EL (cell line): ENCODE measurements at places on chromosomes 7 and 10.

DNA sequence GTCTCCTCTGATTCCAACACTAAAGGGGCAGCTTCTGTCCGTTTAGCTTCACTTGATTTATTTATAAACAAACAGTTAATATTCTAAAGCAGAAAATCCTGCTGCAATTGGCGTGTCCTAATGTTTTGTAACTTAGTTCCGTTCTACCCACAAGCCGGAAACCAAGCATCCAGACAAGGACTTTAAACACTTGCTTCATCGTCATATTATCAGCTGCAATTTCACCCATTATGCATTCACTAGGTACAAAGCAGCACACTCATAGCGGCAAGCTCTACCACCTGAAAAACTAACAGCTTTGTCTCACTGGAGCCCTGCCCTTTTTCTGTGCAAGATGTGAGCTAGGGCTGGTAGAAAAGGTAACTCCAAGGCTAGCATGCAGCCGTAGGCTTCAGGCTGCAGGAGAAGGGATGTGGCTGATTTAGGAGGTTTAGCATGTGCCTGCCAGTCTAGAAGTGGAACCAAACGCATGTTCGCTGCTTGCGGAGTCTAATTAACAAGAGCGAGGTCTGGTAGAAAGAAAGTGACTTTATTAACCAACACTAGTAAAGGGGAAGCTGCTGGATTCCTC lies 43.7 kb upstream of the BPGM start:
- DNase-seq = no peak

GRCh38 chr10:68871105-68871711 lies 29.9 kb upstream of the DDX50 start:
- peak; percentile 30 for DNase-seq

- DNase-seq = no peak
Observed at GRCh38 chr10:95758351-95759025, 2.5 kb downstream of the ENTPD1 start.

- DNase-seq = no peak
Observed at GRCh38 chr7:157521061-157521731, 184.4 kb downstream of the DNAJB6 start.

GRCh38 chr7:149732111-149732561 lies 41.3 kb downstream of the ZNF467 start:
- DNase-seq = no peak

GRCh38 chr7:111730476-111731300 lies 168.4 kb upstream of the IMMP2L start:
- DNase-seq = peak; percentile 63

DNA sequence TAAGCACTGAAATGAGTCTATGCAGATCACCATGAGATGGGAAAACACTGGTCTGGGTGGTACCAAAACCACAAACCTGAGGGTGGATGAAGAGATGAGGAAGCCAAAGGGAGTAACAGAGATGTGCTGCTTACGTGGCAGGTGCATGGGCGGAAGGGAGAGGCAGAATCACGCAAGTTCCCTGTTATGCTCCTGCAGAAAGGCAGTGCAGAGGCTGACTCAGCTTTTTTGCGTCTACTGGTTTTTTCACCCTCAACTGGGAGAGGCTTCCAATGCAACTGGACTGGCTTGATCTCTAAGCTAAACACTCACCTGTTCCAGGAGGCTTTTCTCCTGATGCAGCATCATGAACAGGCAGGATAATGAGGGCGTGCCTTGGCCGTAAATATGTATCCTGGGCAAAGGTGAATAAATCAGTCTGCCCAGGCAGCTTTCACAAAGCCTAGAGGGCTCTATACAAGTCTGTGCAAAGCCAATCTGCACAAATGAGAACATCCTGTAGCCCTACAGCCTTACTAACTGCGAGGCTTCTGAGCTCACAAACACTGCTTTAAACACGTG lies 95.4 kb upstream of the AFAP1L2 start:
- DNase-seq = no peak

GRCh38 chr10:44713307-44713706 lies 197.8 kb upstream of the TMEM72 start:
- no peak for DNase-seq

DNA sequence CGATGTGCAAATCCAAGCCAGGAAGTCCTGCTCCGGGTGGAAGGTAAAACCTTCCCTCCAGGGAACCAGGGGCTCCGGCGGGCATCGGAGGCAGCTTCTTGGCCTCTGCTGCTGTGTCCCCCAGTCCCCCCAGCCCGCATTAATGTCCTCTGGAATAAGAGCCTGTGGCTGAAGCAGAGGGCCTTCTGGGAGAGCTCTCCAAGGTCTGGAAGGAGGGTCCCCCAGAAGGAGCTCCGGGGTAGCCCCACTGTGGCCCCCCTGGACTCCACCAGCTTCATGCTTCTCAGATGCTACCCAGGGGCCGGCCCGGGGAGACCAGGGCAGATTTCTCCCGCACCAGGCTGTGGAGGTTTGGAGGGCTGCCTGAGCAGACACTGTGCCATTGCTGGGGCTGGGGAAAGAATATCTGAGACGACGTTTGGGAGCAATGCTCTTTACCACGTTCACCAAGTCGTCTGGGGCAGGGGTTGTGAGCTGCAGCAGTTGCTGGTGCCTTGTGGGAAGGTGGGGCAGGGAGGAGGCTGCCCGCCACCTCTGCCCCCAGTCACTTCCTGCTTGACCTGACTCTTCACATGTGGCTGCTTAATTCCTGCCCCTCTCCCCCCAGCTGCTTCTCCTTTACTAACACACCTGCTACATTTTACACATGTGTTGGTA lies 8.3 kb downstream of the ZNF853 start:
- no peak for DNase-seq

GRCh38 chr7:128431221-128431620 lies 21.4 kb upstream of the IMPDH1 start:
- no peak for DNase-seq

DNA sequence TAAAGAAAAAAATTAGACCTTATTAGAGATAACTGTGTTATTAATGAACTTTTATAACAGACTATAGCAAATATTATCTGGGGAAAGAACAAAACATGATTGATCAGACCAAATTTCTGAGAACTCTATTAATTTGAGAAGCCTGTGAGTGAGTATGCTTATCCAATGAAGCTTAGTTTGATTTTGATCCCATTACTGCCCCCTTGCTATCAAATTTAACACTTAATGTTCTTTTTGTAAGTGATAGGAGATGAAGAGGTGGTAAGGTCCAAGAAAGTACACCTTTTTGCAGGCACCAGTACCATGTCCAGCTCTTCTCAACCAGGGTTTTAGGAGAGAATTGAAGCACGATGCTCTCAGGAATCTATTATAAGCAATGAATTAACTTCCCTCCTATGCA lies 49.9 kb downstream of the ZNF365 start:
- no peak for DNase-seq

DNA sequence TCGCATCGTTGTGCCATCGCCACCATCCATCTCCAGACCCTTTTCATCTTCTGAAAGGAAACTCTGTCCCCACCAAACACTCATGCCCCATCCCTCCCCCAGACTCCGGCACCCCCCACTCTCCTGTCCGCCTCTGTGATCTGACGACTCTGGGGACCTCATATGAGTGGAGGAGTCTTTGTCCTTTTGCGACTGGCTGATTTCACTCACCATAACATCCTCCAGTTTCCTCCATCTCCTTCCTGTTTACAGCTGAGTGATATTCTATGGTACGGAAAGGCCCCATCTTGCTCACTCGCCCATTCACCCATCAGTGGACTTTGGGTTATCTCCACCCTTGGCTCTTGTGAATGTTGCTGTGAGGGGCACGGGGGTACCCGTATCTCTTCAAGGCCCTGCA lies 11.8 kb upstream of the INSIG1 start:
- no peak for DNase-seq

DNA sequence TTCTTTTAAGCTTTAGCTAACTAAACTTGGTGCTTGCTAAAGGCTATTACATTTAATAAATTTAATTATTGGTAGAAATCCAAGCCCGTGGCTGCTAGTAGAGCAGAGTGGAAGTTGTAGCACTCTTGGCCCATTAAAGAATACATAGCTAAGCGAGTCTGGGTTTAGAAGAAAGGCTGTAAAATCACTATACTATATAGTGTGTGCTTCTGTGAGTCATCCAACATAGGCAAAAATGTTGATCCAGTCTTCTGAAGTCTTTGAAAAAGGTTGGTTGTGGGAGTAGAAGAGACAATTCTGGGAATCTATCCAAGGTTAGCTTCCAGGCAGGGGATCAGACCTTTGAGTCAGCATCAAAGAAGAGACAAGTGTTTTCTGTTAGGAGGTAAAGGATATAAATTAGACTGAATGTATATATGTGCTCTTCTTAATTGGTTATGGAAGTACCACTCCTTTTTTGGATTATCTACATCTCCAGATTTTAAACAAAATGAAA lies 664.2 kb downstream of the NXPH1 start:
- no peak for DNase-seq

- DNase-seq = peak; percentile 96
Observed at GRCh38 chr7:5692112-5692844, 89.2 kb downstream of the RNF216 start.

DNA sequence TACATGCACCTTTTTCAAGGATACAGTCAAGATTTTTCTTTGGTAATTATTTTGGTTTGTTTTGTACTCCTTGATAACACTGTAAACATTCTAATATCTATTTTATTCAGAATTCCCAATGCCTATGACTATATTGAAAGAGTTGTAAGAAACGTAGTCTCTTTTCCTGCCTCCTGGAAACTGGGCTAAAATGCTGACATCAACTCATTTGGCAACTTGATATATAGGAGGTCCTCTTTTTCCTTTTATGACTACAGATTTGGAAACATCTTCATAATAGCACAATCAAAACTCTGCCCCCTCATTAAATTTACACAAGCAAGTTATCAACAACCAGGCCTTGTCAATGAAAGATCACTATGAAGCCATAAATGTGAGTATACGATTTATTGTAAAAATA lies 422.3 kb upstream of the PCDH15 start:
- no peak for DNase-seq

DNA sequence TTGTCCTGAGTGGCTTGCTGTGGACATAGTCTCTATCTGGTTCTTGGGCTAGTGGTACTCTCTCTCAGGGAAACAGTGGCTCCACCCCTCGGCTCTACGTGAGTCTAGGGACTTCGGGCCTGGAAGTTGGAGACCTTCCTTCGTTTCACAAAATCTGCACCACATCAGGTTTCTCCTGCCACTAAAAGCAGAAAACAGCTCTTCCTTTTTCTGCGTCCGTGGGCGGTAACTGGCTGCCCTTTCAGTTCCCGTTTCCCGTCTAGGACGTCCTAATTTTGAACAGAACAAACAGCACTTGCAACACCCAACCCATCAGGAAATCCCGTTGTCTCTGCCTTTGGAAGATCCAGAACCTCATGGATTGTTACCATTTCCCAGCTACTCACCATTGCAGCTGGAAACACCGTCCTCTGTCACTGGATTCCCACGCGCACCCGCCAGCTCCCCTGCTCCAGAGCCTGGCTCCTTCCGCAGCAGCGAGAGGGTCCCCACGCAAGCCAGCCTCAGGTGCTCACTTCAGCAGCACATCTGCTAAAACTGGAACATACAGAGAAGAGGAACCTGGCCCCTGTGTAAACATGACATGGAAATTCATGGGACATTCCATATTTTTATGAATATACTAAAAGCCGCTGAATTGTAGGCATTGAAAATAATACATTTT lies 311.4 kb upstream of the AKR1E2 start:
- no peak for DNase-seq

DNA sequence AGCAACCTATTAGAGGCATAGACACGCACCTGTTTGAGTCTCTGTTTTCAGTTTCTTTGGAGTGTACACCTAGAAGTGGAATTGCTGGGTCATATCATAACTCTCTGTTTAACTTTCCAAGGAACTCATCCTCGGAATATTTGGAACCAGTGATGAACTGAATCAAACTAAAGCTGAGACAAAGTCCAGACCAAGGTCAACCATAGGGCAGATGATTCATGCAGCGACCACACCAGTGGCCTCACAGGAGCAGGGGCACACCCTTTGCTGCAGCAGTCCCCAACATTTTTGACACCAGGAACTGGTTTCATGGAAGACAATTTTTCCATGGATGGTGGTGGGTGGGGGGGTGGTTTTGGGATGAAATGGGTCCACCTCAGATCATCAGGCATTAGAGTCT lies 4.9 kb upstream of the OPTN start:
- DNase-seq = no peak

- DNase-seq = no peak
Observed at GRCh38 chr7:116348346-116348745, 138.0 kb downstream of the TES start.

DNA sequence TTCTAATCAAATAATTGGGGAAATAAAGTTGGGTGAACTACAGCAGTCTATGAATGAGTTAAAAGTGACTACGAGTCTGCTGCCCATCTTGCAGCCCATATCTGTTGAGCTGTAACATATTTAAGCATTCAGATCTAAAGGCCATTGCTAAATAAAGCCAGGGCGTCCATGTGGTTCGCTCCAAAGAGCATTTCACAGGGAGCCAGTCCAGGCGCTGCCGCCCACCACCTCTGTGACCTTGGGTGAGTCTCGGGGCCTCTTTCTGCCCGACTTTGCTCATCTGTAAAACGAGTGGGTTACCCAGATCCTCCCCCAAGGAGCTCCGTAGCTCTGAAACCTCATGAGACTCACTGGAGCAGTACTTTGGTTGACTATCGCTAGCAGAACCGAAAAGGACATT lies 223.1 kb downstream of the CUX1 start:
- no peak for DNase-seq

DNA sequence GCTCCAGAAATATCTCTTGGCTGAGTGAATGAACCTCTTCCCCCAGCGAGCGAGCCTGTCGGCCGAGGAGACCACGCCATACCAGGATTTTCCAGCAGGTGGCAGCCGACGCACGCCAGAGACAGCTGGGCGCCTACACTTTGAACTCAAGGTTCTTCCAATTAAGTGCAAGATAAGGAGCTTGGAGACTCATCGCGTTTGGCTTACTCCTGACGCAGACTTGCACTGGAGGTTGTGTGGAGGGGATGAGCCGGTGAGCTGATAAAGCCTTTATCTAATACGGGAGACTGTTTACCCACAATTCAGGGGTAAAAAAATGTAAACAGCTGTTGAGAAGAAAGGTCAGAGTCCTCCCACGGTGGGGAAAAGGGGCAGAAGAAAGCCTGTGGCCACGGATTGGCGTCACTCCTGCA lies 45.9 kb upstream of the EMX2 start:
- DNase-seq = peak; percentile 75

GRCh38 chr7:92768501-92769393 lies 67.6 kb downstream of the CDK6 start:
- peak; percentile 62 for DNase-seq

DNA sequence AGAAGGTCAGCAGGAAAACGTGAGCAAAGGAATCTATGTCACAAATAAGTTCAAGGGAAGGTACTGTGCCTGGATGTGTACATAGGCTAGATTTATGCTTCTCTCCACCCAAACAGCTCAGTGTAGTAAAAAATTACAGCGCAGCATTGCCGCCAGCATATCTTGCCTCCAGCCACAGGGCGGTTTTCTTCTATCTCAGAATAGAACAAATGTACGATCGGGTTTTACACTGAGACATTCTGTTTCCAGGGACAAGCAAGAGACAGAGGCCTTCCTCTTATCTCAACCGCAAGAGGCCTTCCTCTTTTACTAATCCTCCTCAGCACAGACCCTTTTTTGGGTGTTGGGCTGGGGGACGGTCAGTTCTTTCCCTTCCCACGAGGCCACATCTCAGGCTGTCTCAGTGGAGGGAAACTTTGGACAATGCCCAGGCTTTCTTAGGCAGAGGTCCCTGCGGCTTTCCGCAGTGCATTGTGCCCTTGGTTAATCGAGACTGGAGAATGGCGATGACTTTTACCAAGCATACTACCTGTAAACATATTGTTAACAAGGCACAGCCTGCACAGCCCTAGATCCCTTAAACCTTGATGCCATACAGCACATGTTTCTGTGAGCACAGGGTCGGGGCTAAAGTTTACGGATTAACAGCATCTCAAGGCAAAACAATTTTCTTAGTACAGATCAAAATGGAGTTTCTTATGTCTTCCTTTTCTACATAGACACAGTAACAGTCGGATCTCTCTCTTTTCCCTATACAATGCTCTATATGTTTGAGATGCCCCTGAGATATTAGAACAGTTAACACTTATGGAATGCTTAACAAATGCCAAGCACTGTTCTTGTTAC lies 11.6 kb upstream of the ABHD11 start:
- no peak for DNase-seq
